Stimulated activated CD8-positive, alpha-beta memory T cell treated with anti-CD3 and anti-CD28 coated beads, Interleukin-4, amount 100 ng/mL, for 4 hours (primary cell): ENCODE measurements at places on chromosomes 7 and 10.

DNA sequence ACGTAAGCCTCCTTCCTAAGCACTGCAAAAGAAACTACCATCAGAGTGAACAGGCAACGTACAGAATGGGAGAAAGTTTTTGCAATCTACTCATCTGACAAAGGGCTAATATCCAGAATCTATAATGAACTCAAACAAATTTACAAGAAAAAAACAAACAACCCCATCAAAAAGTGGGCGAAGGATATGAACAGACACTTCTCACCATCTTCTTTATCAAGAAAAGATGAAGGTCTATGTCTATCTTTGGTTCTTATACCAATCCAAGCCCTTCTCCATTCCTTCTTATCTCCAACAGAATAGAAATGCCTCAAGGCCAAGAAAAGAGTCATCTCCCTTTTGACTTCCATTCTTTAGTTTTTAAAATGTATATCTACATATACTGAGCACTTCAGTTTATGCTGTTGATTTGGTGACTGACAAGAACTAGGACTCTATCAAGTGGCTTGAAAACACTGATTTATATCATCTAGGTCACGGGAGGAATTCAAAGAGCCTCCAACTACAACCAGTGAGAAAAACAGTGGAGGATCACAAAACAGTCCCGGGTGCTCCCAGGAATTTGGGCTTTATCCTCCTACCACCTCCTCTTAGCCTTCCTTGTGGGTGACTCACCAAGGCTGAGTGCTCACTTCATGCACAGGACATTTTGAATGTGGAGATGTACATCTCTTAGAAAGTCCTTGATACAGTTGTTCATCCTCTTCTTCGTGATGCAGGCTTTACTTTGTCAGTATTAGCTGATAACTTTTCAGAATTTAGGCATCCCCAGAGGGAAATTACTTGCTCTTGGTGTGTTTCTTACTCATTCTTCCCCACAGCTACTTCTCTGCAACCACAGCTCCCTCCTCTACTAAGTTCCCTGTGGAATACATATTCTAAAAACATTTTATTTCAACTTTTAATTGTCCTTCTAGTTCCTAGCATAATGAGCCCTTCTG lies 15.4 kb downstream of the TAS2R41 start:
- no peak for DNase-seq

DNA sequence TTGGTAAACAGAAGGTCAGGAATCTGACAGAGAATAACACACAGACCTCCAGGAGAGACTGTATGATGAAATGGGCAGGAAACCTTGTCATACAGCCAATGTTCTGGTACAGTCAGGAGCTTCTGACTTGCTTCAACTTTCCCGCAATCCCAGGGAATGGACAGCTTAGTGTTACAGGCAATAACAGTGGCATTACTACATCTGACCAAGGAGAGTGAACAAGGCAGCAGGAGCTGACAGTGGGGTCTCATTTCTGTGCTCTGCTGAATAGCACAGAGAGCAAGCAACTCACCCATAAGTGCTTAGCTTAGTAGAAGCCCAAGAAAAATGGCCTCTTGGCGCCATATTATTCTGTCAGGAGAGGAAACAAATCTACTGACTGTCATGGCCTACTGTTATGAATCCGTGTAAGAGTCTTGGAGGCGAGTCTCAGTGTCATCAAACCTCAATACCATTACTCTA lies 186.2 kb upstream of the MTPN start:
- DNase-seq: no peak

GRCh38 chr7:121083138-121083789 lies 94.8 kb downstream of the CPED1 start:
- DNase-seq: no peak

GRCh38 chr7:128886391-128887168 lies 23.9 kb downstream of the ATP6V1F start:
- no peak for DNase-seq
